Left cardiac atrium (tissue), 4 donors: ENCODE measurements at places on chromosomes 7 and 10. TPM values are rescaled to one million over a fixed set of nuclear protein-coding genes. Genes with fewer than 3 reads are reported as not detected.

DNA sequence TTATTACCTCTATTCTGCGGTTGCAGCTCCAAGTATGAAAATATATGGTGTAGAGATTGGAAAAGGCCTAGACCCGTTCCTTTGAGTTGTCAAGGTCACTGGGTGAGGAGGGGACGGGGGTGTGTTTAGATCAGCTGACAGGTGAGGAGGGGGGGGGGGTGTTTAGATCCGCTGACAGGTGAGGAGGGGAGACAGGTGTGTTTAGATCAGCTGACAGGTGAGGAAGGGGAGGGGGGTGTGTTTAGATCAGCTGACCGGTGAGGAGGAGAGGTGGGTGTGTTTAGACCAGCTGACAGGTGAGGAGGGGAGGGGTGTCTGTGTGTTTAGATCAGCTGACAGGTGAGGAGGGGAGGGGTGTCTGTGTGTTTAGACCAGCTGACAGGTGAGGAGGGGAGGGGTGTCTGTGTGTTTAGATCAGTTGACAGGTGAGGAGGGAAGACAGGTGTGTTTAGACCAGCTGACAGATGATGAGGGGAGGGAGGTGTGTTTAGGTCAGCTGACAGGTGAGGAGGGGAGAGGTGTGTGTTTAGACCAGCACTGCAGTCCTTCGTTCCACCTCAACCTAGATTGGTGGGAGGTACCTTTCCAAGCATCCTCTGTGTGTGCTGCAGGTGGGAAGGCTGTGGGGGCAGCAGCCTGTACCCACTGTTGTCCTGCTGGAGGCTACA lies 655.0 kb upstream of the ADARB2 start:
- DNase-seq = no peak

GRCh38 chr7:91519241-91520158 lies 255.3 kb downstream of the FZD1 start:
- DNase-seq = no peak

DNA sequence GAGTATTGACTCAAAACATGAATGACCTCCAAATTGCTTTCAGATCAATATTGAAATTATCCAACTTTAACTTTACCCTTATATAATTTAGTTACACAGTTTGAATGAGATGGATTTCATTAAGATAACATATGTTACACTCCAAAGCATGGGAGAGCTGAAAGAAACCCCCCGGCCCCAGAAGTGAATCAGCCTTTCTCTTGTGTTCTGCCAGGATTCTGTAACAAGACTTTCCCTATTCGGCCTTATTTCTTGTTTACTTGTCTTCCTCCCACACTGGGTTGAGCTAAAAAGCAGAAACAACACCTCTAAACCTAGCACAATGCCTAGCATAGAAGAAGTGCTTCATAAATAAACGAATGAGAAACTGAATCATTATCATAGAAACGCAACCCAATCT lies 224.8 kb downstream of the ADAM12 start:
- DNase-seq = no peak

DNA sequence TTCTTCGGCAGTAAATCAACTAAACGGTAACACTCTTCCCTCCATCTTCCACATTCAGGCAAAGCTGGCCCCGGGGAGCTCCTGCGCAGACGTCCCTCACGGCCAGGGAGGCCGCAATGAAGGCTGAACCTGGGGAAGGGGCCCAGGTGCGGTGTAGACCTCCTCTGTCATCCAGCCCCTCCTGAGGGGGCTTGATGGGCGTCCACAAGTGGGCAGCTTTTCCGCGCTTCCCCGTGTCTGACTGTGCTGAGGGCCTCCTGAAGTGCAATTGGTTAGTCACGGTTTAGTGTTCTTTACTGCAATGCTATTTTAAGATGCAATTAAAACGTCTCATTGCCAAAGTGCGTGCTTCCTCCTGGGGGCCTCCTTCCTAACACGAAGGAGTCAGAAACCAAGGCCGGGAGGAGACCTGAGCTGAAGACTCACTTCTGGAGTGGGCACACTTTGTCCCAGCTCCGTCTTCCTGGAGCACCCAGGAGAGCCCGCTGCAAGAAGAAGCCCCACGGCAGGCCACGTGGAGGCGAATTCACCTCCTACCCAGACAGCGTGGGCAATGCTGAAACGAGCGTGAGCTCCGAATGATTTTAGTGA lies 173.3 kb downstream of the ELFN1 start:
- DNase-seq = peak; percentile 10

DNA sequence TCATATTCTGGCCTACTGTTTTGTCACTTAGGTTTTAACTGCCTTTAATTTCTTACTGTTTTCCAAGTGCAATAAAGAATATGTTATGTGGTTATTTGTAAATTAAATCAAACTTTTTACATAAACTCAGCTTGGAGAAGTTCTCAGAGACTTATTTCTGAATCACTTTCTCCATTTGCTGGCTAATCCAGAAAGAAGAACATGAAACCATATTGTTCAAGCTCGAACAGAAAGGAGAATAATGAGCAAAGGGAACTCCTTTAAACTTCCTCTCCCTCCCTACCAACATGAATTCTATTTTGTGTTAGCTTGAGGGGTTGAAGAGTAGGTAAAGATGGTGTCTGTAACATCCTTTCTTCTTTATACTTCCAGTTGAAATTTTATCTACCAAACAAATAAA lies 52.3 kb downstream of the SHTN1 start:
- DNase-seq = no peak

- DNase-seq = no peak
These were observed 678.2 kb downstream of the GRM8 start for GRCh38 chr7:126574276-126575250.

- DNase-seq = no peak
These were observed 21.0 kb downstream of the COBL start for GRCh38 chr7:51295440-51296245.

DNA sequence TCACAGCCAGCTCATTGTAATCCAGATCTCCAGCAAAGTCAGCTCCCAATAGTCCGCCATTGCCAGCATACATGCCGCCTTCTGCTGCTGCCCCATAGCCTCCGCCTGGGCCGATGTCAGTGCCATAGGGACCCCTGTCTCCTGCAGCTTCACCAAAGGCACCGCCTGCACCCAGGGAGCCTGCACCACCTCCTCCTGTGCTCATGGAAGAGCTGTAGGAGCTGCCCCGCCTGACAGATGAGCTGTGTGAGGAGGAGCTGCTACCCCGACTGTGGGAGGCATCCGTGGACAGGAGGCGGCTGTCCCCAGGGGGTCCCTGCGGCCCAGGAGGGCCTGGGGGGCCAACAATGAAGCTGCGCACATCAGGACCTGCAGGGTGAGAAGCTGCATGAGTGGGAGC lies 51.7 kb downstream of the COL17A1 start:
- DNase-seq = no peak

- no peak for DNase-seq
These were observed 304.8 kb downstream of the GFRA1 start for GRCh38 chr10:115968236-115968635.

DNA sequence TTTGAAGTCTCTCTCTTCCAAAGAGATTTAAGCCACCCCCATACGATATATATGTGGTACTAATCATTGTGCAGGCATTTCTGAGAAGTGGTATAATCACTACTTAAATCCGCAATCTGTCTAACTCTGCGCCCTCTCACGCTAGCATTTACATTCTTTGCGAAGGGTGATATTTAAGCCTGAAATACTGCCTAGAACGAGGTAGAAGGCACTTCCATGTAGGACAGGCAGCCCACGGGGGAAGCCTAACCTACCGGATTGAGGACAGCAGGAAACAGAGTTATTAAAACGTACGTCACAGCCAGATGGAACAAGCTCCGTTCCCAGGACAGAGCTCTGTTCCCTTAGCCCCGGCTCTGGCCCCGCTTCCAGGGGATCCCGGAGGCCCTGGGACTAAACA lies 59.3 kb upstream of the ECHDC3 start:
- DNase-seq = no peak

DNA sequence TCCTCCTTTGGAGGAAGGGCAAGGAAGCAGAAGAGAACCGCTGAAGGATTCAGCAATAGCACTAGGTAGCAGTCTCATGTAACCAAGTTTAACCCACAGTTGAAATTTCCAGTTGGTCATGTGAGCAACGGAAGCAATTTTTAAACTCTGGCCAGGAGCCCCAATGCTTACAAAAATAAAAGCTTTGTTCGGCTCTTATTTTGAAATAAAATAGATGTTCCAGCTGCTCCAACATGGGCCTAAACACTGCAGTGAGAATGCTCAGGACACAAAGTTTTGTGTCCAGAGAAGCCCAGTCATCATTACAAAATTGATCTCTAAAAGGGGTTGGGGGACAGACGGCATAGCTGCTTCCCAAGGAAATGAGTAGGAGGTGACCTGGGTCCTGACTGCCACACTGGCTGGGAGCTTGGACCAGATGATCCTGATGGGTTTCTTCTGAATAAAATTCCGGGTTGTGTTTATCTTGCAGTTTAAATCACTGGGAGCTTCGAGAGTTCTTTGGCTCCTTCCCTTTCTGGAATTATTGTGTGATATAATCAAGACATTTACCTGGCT lies 452 bp upstream of the TMEM140 start:
- DNase-seq = no peak

DNA sequence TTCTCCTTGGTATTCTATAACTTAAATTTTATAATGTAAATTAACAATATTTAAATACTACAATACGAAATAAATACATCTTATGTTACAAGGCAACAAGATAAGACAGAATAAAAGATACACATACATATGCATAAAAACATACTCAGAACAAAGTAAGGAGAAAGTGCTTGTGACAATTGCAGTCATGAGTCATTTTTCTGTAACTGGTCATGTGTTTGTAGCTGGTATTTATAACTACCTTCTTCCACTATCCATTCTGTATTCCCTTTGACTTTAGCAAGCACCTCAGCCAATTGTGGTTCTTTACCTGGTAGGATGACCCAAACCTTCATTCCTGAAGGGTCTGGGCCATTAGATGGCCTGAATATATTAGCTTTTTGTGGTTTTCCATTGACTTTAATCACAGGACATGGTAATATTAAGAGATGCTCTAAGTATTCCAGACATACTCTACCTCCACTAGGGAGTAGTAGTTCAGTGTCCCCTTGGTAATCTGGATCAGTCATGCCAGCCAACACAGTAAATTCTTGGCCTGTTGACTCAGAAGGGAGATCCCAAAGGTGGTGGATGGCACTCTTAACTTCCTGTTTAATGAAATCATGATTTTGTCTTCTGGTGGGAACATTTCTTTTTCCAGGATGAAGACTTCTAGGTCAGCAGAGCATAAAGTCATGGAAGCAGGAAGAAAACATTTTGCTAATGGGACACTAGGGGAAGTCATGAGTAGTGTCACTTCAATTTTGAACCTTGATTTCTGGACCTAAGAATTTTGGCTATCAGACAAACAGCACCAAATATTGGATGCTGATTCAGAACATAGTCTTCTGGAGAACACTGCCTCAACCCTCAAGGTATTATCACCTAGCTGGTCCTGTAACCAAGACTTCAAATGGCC lies 733.7 kb upstream of the IGFBP3 start:
- DNase-seq = no peak

GNAT3 gene
- not detected for total RNA-seq

EXOC6 gene
- total RNA-seq = 9.7 TPM

GAD2 gene
- total RNA-seq = not detected

CHAT gene
- total RNA-seq = not detected

NRCAM gene
- total RNA-seq = 3.4 TPM

AKR1D1 gene
- total RNA-seq = not detected

GCC1 gene
- 9.0 TPM for total RNA-seq

TCAF2 gene
- total RNA-seq = 0.71 TPM
